ENCODE measurements at places on chromosomes 1 and 21.

DNA sequence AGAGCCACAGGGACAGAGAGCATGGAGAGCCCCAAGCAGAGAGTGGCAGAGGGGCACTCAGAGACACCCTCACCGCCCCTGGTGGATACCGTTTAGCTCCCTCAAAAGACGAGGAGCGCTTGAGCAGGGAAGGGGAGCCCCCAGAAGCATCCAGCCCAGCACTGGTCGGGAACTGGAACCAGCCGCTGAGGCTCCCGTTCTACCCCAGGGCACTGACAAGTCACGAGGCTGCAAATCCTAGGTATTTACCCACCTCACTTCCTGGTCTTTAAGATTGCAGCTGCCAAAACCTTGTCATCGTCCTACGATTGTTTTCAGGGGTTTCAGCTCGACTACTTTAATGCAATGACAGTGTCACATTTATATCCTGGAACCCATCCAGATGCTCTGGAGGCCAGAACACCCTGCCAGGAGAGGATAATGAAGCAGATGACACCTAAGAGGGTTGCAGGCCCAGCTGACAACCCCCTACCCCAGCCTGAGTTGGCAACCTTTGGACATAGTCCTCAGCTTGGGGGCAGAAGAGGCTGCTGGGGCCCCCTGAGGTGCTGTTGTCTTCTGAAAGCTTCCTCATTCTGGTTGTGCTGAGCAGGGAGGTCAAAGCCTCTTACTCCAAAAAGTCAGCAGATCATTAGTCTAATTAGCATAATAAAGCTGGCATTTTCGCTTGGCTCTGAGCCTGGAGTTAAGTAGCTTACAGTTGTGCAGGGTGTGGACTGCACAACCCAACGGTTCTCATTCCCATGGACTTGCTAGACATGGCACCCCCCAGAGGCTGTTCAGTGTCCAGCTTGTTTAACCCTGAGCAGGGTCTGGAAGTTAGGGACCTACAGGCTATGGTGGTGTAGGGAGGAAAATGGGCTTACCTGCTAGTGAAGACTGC is 20.6 kb upstream of the BACE2 start:
- no peak for DNase-seq

DNA sequence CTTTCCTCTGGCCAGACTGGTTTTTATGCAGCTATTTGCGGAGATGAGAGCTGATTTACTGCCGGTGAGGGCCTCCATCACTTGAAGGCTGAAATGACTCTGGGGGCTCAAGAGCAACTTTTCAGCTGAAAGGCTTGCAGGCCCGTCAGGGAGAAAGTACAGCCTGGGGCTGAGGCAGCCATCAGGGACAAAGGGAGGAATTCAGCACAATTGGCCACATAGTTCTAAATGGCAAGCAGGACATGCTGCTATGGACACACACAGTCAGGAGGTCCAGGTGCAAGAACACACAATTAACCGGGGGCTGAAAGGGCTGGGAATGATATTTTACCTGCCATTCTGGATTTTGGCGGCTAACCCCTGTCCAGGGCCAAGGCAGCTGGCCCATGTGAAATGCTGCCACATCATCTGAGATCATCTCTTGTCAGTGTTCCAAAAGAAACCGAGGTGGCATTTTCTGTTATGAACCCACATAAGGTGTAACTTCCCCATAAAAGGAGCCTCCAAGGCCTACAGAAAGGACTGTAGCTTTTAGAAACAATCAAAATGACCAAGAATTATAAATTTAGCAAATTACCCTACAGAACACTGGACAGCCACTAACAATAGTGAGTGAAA is 58.2 kb downstream of the LMX1A start:
- no peak for DNase-seq

- no peak for DNase-seq
These were observed 258.2 kb downstream of the CHRM3 start for GRCh38 chr1:239644604-239645003.

DNA sequence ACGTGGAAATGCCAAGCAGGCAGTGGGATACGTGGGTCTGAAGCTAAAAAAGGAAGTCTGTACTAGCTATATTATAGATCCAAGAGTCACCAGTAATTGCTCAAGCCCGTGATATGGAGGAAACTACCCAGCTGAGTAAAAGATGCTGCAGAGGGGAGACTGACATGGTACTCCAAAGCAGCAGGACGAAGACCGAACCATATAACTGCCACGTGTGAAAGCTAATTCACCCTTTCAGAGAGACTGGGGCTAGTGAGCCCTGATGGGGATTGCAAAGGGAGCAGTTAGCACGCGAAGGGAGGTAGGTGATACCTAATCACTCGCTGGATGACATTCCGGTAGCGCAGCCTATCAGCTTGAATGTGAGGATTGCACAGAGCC is 316 bp downstream of the AP4B1 start:
- no peak for DNase-seq

- no peak for DNase-seq
These were observed 596 bp downstream of the TOR3A start for GRCh38 chr1:179082333-179082998.

DNA sequence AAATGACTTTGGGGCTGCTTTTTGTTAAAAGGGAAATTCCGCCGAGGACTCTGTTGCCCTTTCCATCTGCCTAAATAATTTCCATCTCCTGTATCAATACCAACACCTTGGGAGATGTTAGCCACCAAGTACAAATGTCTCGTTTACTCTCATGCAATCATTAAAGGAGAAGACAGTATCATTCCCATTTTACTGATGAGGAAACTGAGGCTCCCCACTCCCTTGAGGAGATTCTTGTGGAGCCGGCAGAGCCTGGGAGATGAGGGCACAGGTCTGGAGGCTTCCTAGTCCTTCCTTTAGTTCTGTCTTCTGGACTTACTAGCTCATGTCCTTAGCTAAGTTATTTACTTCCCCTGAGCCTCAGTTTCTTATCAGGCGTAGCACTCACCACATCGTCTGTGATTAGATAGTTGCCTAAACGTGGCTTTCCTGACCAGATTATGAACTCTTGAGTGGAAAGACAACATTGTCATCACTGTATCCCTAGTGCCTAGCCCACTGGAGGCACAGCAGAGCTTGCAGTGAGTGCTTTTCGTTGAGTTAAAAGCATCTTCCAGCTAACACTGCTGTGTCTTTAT is 81.6 kb downstream of the ADSS2 start:
- no peak for DNase-seq

DNA sequence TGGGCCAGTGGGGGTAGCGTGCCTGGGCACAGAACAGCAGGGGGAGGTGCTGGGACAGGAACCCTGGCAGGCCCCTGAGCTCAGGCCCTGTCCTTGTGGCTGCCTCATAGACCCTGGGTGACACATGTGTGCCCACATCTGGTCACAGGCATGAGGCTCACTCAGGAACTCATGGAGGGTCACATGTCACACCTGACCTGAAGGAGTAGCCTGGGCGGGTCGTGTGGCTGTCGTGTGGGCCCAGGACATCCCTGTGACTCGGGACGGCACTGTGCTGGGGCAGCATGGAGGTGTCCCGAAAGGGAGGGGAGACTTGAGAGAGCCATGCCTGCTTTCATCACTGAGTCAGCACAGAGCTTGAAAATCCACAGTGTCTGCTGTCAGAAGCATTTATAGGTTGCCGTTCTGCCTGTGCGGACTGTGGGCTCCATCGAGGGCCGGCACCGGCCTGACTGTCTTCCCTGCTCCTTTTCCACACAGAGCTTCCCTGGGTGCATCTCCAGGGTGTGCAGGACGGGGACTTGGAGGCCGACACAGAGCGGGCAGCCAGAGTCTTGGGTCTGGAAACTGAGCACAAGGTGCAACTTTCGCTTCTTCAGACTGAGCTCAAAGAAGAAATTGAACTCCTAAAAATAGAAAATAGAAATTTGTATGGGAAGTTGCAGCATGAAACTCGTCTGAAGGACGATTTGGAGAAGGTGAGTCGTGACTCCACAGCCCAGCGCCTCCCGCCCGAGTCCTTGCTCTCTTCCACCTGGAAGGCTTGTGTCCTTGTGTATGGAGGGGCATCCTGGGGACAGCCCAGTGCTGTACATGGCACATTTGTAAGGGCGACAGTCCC is 32.8 kb downstream of the PCNT start:
- DNase-seq = no peak

DNA sequence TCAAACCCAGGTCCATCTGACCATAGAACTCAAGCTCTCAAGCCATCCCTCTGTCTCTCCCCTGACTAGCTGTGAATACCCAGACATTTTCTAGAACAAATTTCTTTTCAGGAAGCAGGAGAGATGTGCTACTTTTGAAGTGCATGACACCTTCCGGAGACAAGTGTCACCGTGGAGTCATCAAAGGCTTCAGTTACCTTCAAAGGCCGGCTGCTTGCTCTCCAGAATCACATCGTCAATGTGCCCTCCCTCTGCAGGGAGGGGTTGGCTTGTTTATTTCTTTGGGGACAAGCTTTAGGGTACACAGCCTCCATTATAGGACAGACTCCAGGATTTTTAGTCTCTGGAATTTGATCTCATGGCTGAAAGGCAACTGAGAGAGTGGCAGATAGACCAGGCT is 37.7 kb upstream of the IGSF21 start:
- no peak for DNase-seq

- DNase-seq = peak; percentile 56
These were observed 6.7 kb downstream of the LDLRAP1 start for GRCh38 chr1:25550155-25550506.

DNA sequence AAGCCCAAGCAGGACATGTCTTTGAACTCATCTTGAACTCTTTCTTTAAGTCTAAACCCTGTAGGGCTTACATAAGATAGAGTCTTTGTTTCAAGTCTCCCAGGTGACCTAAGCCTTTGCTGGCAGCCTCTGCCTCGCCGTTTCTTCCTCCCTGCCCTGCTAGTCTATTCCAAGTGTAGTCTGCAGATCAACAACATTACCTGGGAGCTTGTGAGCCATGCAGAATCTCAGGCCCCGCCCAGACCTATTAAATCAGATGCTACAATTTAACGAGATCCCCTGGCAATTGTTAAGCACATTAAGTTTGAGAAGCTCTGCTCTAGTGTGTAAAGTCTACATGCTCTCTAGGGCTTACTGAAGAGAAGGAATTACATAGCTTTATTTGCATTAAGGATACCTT is 271.6 kb downstream of the PBX1 start:
- DNase-seq = no peak
